ENCODE measurements at places on chromosomes 6 and 20. TPM values are rescaled to one million over a fixed set of nuclear protein-coding genes. Genes with fewer than 3 reads are reported as not detected.

GRCh38 chr6:26478985-26479278, 21.2 kb upstream of the BTN1A1 start:
- H3K27me3 ChIP-seq, result no peaks in the 10 kb centered on the region
- no peak overlapping the region for H3K27ac ChIP-seq
- DNase-seq, result no peak
- no peaks in the 10 kb centered on the region for H3K36me3 ChIP-seq

GRCh38 chr6:98927534-98927933, 20.2 kb downstream of the FBXL4 start:
- no peak overlapping the region for H3K4me3 ChIP-seq
- no peaks in the 10 kb centered on the region for H3K27me3 ChIP-seq
- no peak overlapping the region for H3K27ac ChIP-seq
- DNase-seq, result no peak

- no peaks in the 10 kb centered on the region for H3K36me3 ChIP-seq
- no peak overlapping the region for H3K27ac ChIP-seq
- DNase-seq, result no peak
These were observed 82.0 kb downstream of the SLC35F1 start for GRCh38 chr6:117989086-117989485.

The DNMT3B gene
- polyA plus RNA-seq, result 0.46 TPM

The FERMT1 gene
- 21.6 TPM for polyA plus RNA-seq

The C20orf141 gene
- not detected for polyA plus RNA-seq
